Activated CD4-positive, alpha-beta T cell treated with anti-CD3 and anti-CD28 coated beads, Interleukin-2, amount 10 ng/mL, durations not matched to agents 7 days and 5 days (primary cell): ENCODE measurements at places on chromosomes 3 and 15.

GRCh38 chr3:48765376-48765775 is 48.4 kb upstream of the IP6K2 start:
- DNase-seq: no peak

GRCh38 chr3:195698325-195698646 is 22.5 kb upstream of the MUC20 start:
- DNase-seq: no peak

GRCh38 chr3:34676436-34676835 is 878.0 kb downstream of the PDCD6IP start:
- DNase-seq: no peak

DNA sequence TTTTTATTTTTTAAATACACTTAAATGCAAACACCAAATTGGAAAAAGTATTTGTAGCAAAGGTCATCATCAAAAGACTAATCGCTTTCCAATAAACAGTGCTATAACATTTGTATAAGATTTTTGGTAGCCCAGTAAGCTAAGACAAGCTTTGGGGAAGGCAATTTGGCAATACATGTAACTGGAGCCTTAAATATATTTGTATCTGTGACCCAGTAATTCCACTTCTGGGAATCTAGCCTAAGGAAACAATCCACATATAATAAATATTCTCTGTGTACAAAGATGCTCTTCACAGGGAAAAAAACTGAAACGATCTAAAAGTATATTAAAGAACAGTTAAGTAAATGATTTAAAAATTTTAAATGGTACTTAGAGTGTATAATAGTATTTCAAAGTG is 65.5 kb upstream of the TJP1 start:
- DNase-seq: no peak

GRCh38 chr15:84104853-84105252 is 130.7 kb upstream of the GOLGA6L4 start:
- DNase-seq: no peak
